ENCODE measurements at places on chromosomes 4 and X. TPM values are rescaled to one million over a fixed set of nuclear protein-coding genes. Genes with fewer than 3 reads are reported as not detected.

- DNase-seq: no peak
These were observed 107.3 kb downstream of the ADRA2C start for GRCh38 chr4:3873408-3874027.

Gene GNRHR
- total RNA-seq: not detected

GRCh38 chr4:48693856-48694574, 86.1 kb downstream of the FRYL start:
- no peak for DNase-seq

DNA sequence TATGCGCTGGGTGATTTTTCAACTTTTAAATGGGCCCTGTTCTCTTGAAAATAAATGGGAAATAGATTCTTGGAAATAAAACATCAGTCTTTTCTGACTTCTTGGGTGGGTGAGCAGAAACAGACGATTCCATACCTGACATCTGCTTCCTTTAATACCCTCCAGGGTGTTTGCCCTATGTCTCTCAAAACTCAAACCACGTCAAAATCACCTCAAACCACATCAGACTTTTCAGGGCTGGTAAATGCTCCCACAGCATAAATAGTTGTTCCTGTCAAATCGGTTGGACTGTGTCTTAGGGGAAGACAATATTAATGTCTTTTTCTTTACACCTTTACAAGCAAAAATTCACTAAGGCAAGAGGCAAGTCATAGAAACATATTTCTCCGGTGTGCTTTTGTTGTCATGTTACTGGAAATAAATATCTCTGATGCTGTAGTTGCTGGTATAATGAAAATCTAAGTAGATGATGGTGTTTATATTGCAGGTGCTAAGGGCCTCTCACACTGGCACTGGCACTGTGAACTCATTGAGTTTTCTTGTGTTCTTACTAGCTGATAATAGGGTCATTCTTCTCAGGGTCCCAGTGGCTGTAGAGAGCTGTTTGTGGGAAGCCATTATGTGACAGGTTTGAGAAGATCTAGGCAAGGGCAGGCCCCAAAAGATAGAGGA, 380.4 kb downstream of the RAPGEF2 start:
- DNase-seq: no peak

- no peak for DNase-seq
These were observed 9.6 kb downstream of the SLC25A5 start for GRCh38 chrX:119477812-119478232.

Gene PAK3
- 14.1 TPM for total RNA-seq

DNA sequence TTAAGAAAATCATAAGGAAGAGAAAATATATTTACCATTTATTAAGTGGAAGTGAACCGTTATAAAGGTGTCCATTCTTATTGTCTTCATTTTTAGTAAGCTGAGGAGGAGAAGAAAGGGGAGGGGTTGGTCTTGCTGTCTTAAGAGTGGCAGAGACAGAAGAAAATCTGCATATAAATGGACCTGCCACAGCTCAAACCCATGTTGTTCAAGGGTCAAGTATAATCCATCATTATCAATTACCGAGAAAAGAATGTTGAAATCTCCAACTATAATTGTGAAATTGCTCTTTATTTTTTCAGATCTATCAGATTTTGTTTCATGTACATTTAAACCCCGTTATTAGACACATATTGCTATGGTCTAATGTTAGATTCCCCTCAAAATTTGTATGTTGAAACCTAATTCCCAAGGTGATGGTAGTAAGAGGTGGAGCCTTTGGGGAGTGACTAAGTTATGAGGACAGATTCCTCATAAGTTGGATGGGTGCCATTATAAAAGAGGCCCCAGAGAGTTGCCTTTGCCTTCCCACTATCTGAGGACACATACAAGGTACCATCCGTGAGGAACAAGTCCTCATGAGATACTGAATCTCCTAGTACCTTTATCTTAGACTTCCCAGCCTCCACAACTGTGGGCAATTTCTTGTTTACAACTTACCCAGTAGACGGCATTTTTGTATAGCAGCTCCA, 58.5 kb upstream of the SMAD1 start:
- no peak for DNase-seq

- DNase-seq: no peak
These were observed 588.5 kb downstream of the TRIML1 start for GRCh38 chr4:188727746-188728145.

Gene HERC6
- total RNA-seq: 16.6 TPM

DNA sequence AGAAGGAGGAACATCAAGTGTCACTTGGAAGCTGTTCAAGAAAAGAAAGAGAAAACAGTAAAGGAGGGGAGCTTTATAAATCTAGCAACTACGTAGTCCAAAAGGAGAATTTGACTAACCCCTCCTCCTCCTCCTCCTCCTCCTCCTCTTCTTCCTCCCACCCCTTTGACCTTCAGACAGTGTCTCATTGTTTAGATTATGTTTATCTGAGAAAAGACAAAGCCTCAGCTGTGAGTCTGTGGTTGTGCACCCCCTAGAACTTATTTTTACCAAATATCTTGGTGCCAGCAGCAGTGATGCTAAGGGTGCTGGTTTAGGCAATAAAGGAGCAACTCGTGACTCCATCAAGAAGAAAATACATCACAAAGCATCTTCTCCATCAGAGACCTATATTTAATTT, 68.9 kb upstream of the BMP2K start:
- no peak for DNase-seq

Gene ATOH1
- total RNA-seq: not detected

DNA sequence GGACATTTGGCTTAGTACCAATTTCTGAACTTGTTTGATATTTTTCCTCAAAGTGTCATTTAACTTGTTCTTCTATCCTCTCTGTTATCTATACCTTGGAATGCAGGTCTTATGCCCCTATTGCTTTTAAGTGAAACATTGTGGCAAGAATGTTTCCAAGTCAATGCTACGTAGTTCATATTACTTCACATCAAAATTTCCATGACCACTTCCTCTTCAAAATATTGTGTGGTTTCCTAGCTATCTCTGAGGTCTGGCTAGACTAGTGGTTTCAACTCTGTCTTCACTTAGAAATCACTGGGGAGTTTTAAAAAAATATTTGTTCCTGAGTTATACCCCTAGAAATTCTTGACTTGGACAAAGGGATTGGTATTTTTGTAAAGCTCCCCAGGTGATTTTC, 20.2 kb upstream of the RASGEF1B start:
- DNase-seq: no peak

DNA sequence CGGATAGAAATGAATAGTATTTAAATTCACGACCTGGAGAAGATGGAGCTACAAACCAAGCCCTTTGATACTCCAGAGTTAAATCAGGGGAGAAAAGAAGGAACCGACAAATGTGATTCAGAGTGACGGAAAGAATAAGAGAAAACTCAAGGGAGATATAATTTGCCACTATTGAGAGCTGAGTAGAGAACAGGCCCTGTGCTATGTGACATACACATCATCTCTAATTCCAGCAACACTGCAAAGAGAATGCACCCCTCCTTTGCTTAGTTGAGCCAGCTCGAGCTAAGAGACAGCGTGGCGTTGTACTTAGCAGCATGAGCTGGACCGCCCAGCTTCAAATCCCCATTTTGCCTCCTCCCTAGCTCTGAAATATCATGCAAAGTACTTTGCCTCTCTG, 266.4 kb upstream of the TENM3 start:
- DNase-seq: no peak

DNA sequence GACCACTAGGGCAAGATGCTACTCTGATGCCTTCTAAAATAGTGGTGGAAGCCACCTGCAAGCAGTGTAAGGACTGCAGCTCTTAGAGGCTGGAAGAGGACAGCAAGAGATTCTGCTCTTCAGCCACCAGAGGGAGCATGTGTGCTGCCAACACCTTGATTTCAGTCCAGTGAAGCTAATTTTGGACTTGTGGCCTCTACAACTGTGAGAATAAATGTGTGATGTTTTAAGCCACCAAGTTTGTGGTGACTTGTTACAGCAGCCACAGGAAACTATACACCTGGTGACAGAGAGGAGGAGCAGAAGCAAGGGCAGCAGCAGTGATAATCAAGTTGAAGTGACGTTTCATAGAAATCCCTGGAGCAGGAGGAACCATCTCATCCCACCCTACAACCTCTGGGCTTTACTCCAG, 55.9 kb downstream of the FGFBP1 start:
- peak; percentile 47 for DNase-seq

Gene WDR17
- 9.3 TPM for total RNA-seq

DNA sequence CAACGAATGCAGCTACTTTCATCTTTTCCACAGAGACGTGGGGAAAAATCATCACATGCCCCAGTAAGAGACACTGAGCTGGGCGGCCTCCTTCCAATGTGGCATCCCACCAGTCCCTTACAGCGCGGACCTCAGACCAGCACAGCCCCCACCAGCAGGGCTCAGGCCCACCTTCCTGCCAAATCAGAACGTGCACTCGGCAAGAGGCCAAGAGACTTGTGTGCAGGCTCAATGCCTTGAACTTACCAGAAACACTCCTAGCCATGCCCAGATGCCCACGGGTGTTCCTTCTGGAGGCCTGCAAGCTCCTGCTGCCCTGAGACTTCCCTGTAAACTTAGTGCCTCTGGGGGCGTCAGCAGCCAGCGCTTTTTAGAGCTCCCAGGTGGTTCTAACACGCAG, 31.2 kb downstream of the WDR1 start:
- no peak for DNase-seq

DNA sequence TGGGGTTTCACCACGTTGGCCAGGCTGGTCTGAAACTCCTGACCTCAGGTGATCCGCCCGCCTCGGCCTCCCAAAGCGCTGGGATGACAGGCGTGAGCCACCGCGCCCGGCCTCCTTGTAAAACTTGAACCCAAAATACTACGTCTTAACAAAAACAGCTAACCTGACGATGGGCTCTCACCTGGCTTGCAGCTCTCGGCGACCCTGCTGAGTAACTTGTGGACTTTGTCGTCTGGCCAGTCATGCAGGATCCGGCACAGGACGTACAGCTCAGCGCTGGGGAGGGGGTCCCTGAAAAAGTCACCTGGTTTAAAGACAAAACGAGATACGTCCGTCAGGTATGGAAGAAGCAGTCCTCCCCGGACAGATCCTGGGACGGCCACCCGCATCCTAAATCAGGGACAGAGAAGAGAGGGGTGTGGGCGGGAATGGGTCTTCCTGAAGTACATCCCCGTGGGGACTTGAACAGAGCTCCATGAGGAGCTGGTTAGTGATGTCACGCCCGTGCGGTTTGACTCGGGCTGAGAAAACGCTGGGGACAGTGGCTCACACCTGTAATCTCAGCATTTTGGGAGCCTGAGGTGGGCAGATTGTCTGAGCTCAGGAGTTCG, 20.7 kb upstream of the SLC25A6 start:
- DNase-seq: no peak

- no peak for DNase-seq
These were observed 47.0 kb downstream of the FAT1 start for GRCh38 chr4:186676531-186677161.

Gene IL1RAPL1
- total RNA-seq: 0.93 TPM

Gene CTAG1B
- 18.0 TPM for total RNA-seq

DNA sequence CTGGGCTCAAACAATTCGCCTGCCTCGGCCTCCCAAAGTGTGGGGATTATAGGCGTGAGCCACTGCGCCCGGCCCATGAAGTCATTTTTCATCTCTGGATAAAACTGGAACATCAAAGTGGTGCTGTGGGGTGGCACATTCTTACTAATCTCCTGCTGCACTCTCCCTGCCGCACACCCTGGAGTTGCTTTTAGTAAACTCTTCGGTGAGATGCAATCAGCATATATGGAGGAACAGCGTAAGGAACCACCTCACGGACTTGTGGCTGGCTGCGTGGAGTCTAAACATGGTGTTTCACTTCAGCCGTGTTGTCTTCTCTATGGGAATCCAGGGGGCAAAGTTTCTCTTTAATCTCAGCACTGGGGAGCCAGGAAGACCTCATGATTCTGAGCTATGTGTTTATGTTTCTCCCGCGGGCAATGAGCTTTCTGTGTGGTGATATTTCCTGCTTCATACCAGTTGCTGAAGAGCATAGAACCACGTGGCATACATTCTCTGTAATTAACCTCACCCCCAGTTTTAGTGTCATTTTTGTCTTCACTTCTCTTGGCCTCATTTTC, 2.1 kb upstream of the RHOH start:
- DNase-seq: no peak

DNA sequence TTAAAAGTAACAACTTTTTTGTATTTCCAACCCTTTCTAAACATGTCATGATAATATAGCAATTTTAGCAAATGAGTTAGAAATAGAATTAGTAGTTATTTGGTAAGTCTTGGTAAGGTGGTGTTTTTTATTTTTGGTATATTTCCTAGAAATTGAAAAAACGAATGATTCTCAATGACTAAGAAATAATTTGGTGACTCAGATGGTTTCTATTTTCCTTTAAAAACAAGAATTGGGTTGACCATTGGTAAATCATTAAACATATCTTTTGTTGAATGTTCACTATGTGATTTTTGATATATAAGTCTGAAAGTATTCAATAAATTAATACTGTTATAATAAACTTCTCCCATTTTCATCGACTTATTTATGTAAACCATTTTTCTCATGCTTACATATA, 206.2 kb upstream of the BANK1 start:
- DNase-seq: no peak

- no peak for DNase-seq
These were observed 15.5 kb upstream of the GPM6A start for GRCh38 chr4:175827516-175827915.

Gene SSX1
- total RNA-seq: 6.0 TPM

- peak; percentile 94 for DNase-seq
These were observed 134.2 kb downstream of the CHIC2 start for GRCh38 chr4:53929955-53930798.

DNA sequence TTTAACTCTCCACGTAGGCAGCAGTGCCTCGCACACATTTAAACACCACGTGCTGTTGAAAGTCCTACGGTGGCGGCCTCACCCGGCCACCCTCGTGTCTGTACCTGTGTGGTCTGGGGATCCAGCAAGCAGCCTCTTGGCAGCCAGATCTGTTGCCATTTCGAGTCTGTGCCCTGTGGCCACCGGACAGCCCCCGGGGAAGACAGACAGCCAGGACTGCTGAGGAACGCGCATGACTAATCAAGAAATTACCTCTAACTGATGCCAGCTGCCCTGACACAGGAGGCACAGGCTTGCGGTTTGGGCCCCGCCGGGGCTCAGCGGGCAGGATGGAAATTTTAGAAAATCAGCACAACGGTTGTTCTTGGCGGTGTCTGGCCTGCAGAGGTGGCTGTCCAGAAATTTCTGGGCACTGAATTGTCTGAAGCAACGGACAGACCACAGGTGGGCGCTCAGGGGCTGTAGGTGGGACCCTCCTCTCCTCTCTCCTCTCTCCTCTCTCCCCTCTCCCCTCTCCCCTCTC, 15.6 kb upstream of the ASMTL start:
- peak; percentile 14 for DNase-seq

Gene BANK1
- total RNA-seq: 10.4 TPM

DNA sequence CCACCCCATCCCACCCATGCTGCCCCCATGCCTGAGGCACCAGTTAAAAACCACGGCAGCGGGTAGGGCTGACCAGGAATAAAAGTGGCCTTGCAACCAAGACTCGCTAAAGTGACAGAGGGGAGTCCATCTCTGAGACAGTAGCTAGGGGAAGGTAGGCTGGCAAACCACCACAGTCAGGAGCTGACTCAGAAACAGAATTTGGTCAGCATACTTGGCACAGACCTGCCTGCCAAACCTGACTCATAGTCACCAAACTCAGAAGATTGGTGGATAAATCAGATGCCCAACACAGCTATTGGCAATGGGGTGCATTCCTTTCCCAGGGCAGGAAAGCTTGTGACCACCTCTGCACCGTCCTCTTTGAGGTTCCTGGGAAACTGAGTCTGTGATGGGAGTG, 193.8 kb downstream of the BCOR start:
- DNase-seq: no peak

Measured in testis (tissue), 5 donors.